ENCODE measurements at places on chromosomes 7 and 10. TPM values are rescaled to one million over a fixed set of nuclear protein-coding genes. Genes with fewer than 3 reads are reported as not detected.

The LIPK gene
- total RNA-seq: not detected

The SDK1 gene
- 0.05 TPM for total RNA-seq

The HOXA4 gene
- 2.0 TPM for total RNA-seq

The NKX1-2 gene
- total RNA-seq: 3.4 TPM
